ENCODE measurements at places on chromosomes 7 and 10.

DNA sequence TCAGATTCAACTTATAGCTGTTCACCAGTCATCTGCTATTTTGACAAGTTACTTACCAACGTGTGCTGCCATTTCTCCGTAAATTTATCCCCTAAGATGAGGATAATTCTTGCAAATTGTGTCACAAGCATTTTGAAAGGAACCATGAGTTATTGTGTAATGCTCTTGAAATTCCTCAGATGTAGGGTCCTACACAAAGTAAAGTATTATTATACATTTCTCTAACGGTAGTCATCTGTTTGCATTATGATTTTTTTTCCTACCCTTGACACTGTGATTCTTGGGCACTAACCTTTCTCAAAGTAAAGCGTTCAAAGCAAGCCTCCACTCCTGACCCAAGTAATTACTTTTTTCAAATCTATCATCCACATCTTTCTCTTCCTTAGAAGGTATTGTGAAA lies 8.1 kb downstream of the HERC4 start:
- DNase-seq: no peak

DNA sequence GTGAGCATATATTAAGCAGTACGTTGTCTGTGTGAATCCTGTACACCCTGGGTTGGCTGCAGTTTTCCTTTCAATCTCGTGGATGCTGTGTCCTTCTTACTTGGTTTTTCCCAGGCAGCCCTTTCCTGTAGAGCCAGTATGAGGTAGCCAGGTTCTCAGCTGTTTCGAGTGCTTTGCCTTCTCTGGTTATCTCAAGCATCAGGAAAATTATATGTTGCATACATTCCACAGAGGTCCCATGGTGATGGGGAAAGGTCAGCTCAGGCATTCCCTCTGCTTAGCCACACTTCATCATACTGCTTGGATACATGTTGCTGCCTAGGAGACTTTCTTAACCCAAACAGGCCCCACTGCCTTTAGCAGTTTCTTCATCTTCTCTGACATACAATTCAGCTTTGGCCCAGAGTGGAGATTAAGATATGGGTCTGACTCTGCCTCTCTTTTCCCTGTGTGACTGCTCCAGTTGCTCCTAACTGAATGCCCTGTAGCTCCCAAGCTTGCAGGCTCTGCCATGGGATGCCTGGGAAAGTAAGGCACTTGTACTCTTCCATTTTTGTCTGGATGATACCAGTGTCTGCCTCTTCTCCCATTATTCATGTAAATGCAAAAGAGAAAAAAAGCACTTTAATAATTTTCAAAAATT lies 11.3 kb downstream of the GNAI1 start:
- DNase-seq: no peak

- no peak for DNase-seq
Measured at GRCh38 chr7:115096262-115096661, 174.4 kb downstream of the MDFIC start.

DNA sequence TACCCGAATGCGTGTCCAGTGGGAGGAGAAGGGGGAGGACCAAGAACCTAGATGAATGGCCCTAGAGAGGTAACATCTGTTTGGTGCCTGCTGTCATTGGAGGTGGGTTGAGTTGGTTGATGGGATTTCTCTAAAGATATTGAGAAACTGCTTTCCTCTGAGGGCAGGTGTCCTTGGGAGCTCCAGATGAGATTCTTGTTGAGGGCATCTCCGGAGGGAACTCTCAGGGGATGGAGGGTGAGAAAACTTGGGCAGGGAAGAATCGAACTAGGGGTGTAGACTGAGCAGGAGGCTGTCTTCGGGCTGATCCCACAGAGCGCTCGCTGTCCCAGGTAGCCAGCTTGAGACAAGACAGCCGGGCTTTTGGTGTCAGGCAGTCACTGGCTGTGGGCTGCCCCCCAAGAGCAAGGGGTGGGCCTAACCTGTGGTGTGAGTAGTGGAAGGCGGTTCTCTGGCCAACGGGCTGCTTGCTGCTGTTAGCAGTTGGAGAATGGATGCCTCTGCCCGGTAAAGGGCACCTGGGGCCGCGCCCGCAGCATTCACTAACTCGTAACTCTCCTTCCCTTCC lies 3.7 kb downstream of the IRF5 start:
- DNase-seq: no peak

DNA sequence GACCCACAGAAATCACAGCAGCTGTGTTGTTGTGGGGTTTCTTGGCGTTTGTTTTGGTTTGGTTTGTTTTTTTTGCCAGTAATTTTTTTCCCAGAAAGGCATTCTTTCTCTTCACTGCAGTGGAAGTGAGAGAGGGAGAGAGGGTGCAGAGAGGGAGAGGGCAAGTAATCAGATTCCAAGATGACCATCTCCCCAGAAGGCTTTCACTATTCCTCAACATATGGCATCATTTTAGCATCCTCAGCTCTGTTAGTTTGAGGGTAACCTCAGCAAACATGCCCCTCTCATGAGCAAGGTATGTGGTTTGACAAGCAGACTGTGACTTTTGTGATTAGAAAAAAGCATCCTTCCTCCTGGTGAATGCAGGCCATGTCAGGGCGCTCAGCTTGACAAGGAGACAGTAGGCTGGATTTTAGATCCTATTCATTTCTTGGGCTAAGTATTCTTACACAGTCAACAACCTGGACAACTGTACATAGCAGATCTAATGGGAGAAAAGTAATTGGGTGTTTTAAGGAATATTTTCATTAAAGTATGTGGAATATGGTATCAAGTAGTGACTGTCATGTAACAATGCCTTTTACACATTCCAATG lies 86.3 kb upstream of the PIK3CG start:
- no peak for DNase-seq

DNA sequence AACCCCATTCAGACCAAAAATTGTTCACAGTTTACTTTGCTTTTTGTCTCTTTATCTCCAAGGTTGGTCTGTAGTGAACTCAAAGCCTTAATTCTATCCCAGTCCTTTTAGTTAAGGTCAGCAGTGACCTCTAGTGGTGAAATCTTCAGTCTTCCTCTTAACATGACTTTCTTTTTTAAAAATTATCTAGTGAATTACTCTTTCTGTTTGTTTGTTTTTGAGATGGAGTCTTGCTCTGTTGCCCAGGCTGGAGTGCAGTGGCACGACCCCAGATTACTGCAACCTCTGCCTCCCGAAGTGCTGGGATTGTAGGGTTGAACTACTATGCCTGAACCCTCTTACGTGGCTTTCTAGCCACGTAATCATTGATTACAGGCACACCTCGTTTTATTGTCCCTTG lies 25.0 kb downstream of the ZNF487 start:
- peak; percentile 61 for DNase-seq

GRCh38 chr10:109126541-109126940 lies 796.8 kb downstream of the XPNPEP1 start:
- no peak for DNase-seq

DNA sequence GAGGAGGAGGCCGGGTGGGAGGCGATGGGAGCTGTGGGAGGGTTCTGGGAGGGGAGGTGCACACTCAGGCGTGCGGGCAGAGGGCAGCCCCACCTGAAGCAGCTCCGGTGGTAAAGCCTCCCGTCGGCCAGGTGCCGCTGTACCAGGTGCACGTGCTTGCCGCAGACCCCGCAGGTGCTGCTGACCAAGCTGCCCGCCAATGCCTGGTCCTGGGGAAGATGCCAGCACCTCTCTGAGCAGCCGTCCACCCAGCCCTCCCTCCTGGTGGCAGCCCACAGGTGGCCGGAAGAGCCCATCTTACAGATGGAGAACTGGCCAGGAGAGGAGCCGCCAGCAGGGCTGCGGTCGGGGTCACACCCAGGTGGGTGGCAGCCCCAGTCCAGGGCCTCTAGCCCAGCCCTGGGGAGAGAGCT lies 12.6 kb downstream of the MICALL2 start:
- DNase-seq: no peak

DNA sequence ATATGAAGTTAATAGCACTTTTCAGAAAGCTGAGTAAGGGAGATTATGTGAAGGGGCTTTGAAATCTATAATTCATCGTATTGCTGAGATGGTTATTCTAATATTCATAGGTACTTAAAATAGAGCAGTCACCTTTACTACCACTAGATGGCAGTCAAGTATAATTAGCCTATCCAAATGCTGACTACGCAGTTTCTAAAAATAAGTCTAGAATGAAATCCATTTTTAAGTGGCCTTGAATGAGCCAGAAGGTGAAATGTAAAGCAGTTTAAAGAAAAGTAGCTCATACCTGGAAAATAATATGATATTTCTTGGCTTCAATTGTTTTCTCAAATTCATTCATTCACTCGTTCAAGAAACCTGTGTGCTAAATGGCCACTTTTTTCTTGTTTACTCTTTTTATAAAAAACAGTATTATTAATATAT lies 1277.1 kb downstream of the GATA3 start:
- peak; percentile 33 for DNase-seq

DNA sequence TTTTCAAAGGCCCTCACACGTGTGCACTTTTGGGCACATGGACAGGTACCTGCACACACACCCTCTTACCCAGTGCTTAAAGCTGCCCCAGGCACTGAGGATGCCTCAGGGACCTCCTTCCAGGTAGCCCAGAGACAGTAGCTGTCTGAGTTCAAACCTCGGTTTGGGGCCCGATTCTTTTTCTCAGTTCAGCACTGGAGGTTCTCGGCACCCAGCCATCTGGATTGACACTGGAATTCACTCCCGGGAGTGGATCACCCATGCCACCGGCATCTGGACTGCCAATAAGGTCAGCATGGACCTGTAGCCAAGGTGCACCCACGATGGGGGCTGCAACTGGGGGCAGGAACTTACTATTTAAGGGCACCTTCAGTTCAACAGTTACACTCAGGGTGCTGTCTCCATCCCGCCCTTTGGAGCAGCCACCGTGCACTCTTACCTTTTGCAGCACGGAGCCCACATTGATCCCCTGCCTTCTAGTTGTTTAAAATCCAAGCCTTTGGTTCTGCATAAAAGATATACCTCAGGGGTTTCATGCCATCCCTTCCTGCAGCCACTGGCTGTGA lies 17.7 kb downstream of the CPA5 start:
- no peak for DNase-seq

- peak; percentile 21 for DNase-seq
Measured at GRCh38 chr7:6228361-6229229, 43.8 kb downstream of the CYTH3 start.

GRCh38 chr10:102720337-102720736 lies 5.9 kb downstream of the SFXN2 start:
- DNase-seq: no peak

DNA sequence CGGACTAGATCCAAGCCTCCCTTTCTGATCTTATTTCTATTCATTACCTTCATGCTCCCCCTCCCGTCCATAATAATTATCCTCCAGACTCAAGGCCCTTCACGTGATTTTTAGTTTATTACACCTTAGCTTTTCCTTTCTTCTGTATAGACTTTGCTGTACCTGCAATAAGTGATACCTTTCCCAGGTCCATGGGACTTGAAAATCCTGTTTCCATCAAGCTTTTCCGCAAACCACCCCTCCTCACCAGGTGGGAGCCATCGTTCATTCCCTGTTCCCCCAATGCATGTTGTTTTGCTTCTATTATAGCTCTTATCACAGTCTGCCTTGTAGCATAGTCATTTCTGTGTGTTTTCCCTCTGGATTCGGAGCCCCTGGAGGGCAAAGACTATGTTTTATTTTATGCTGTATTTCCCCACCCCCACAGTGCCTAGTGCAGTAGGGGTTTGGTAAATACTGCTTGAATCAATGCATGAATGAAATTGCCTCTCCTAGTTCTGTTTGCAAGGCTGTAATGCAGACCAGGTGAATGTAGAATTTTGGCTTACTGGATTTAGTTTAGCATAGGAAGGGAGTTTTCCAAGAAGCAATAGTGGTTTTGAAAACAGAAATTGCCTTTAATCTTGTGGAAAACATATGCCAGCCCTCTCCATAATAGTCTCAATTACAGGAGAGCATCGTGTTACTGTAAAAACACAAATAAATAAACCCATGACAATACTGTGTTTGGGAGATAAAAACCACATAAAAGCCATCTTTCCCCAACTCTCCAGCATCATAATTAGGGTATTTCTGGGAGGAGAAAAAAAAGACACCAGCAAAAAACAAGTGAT lies 213.4 kb downstream of the AUTS2 start:
- no peak for DNase-seq

- DNase-seq: no peak
Measured at GRCh38 chr10:107727767-107728317, 563.3 kb upstream of the SORCS1 start.

DNA sequence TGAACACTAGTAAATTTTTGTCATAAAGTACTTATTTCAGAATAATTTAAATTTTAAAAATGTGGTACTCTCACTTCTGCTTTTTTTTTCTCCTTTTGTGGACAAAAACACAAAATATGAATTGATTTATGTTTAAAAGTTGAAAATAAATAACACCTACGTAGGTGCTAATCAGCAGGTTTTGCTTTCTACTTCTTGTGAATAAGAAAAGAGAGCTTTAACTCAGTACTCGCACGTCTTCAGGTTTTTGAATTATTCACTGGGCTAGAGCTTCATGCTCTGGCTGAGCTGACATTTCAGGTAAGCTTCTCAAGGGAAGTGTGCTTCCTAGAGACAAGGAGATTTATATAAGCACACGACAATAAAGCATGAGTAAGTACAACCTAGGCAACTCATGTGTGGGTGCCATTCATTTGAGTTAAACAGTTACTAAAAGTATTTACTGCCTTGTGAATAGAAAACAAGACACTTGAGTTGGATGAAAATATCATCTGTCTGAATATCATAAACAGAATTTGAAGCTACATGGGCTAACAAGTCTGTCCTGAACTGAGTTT lies 190.0 kb upstream of the POT1 start:
- DNase-seq: no peak

DNA sequence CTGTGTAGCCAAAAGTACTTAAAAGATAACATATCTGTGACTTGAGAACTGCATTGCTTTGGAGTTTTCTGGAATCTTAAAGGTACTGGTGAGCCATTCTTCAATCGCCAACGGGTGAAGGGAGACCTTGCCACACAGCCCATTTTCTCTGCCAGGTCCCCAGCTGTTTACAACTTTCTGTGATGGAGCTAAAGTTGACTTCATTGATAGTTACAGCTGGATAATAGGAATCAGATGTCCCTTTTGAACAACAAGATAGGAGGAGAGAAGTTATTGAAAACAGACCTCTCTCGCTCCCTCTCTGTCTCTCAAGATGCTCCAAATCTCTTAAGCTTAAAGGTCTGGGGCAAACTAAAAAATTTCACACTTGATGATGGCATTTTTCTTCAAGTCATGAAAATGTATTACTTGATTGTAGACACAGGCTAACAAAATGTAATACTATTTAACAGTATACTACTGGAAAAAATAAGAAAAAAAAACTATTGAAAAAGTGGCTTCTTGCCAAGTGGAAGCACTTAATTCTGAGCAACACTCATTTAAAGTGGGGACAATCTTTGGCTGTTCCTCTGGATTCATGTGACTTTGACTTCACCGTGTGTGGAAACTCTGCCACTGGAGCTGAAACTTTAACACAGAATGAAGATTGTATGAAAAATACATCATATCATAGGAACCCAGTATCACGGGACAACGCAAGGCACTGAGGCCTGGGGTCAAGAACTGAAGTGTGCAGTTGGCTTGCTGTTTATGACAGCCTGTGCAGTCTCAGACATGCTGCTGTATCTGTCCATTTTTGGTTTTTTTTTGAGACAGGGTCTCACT lies 78.4 kb upstream of the AFAP1L2 start:
- no peak for DNase-seq

- DNase-seq: no peak
Measured at GRCh38 chr10:103854686-103855391, 537 bp downstream of the SH3PXD2A start.

GRCh38 chr10:5862360-5862961 lies 27.2 kb downstream of the ANKRD16 start:
- no peak for DNase-seq

- DNase-seq: no peak
Measured at GRCh38 chr7:66140924-66141323, 26.3 kb downstream of the CRCP start.
